Activated CD4-positive, CD25-positive, alpha-beta regulatory T cell treated with anti-CD3 and anti-CD28 coated beads, Interleukin-2, amount 50 U/mL, for 72 hours (primary cell): ENCODE measurements at places on chromosomes 5 and 9.

- DNase-seq, result no peak
These were observed 5.1 kb upstream of the ARSI start for GRCh38 chr5:150307617-150308426.

GRCh38 chr5:40446910-40447309 lies 232.8 kb upstream of the PTGER4 start:
- no peak for DNase-seq

GRCh38 chr5:97434021-97434420 lies 251.0 kb upstream of the RIOK2 start:
- no peak for DNase-seq

DNA sequence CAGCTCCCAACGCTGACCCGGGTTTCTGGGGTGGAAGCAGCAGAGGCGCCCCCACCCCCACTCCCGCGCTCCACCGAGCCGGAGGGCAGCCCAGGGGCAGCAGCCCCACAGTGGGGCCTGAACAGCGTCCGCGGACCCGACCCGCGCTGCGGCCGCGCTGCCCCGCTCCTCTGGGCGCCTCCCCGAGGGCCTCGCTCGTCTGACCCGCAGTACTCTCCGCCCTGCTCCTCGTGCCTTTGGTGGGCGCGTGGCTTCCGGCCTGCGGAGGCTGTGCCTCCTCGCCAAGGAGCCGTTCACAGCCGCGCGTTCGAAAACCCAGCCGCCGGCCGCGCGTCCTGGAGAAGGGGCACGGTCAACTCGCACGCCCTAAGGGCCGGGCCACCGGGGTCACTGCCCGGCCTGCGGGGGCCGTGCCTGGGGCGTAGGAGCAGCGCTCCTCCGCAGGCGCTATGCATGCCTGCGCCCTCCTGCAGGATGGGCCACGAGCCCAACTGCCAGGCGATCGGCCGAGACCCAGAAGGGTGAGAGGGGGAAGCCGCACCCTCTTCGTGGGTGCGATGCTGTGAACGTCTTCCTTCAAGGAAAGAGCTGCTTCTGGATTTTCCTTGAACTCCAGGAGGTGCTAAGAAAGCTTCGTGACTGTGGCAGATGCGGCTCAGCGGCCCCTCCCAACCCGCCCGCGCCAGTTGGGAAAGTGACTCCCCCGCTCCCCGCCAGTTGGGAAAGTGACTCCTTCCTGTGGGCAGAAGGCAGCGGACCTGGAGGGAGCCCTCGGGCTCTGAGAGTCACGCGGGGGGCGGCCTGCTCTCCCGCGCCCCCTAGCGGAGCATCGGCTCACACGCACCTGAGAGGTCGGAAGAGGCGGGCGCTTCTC lies 82.7 kb downstream of the HSD17B3 start:
- DNase-seq, result peak; percentile 46

DNA sequence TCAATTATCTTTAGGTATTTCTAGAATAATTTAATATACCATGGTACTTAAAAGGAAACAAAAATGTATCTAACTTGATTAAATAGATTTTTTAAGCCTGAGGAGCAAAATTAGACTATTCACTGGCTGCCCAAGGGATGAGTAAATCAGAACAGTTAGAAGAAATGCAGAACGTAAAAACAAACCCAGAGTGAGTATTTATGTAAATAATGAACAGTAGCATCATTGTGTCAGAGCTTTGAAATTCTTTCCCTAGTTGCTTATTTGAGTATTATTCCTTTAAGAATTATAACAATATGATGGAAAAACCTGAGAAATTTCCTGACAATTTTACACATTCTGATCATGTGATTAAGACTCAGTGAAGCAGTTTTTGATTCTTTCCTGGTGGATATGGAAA lies 200.9 kb downstream of the GDNF start:
- DNase-seq, result no peak
